ENCODE measurements at places on chromosomes 16 and 17. TPM values are rescaled to one million over a fixed set of nuclear protein-coding genes. Genes with fewer than 3 reads are reported as not detected.

Gene C16orf89
- total RNA-seq = not detected

Gene TMC8
- total RNA-seq = 0.22 TPM

Gene CASKIN2
- total RNA-seq = 9.9 TPM

Gene MYCBPAP
- total RNA-seq = 0.94 TPM

Gene ABCC3
- total RNA-seq = 122 TPM

Gene PCGF2
- total RNA-seq = 58.7 TPM

Gene FGF11
- 1.4 TPM for total RNA-seq

Gene TANC2
- 19.6 TPM for total RNA-seq

Gene KRT36
- not detected for total RNA-seq

Gene OR4D1
- total RNA-seq = 0.03 TPM

Data from A549 treated with CpdA at 1 μM for 4 hours (cell line).